Liver (tissue), 10 donors: ENCODE measurements at places on chromosomes 6 and 20.

DNA sequence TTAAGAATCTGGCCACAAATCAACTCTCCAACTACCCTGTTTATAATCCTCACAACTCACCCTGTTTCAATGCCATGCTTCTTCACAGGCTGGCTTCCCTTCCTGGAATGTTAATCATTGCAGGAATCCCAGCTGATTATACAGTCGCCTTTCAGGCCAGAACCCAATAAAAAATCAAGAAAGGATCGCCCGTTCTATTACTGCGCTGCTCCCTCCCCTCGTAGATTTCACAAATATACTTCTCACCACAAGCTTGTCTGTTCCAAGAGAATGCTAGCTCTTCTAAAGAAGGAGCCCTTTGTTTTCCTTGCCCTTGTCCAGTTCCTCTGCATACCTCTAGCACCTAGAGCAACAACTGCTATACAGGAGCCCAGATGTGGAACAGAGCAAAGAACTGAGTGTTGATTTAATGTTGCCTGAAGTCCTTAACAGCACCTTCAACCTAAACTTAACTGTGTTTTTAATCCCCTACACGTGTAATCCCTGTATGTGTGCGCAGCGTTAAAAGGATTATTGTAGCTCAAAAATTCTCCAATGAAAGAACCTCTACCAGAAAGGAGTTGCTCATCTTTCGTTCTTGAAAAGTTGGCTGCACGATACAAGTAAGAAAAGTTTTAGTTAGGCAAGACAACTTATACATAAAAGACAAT, 988 bp downstream of the ECHDC1 start:
- no peak for DNase-seq

DNA sequence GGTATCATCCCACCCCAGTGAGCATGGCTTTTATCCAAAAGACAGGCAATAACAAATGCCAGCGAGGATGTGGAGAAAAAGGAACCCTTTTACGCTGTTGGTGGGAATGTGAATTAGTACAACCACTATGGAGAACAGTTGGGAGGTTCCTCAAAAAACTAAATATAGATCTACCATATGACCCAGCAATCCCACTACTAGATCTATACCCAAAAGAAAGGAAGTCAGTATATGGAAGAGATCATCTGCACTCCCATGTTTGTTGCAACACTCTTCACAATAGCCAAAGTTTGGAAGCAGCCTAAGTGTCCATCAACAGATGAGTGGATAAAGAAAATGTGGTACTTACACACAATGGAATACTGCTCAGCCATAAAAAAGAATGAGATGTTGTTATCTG, 5.9 kb upstream of the KIAA1755 start:
- no peak for DNase-seq

GRCh38 chr20:36871640-36872570, 4.0 kb upstream of the TLDC2 start:
- no peak for DNase-seq

GRCh38 chr6:162653808-162654207, 73.8 kb downstream of the PRKN start:
- no peak for DNase-seq

- DNase-seq, result no peak
Measured at GRCh38 chr6:82702574-82702973, 339.0 kb downstream of the TPBG start.

DNA sequence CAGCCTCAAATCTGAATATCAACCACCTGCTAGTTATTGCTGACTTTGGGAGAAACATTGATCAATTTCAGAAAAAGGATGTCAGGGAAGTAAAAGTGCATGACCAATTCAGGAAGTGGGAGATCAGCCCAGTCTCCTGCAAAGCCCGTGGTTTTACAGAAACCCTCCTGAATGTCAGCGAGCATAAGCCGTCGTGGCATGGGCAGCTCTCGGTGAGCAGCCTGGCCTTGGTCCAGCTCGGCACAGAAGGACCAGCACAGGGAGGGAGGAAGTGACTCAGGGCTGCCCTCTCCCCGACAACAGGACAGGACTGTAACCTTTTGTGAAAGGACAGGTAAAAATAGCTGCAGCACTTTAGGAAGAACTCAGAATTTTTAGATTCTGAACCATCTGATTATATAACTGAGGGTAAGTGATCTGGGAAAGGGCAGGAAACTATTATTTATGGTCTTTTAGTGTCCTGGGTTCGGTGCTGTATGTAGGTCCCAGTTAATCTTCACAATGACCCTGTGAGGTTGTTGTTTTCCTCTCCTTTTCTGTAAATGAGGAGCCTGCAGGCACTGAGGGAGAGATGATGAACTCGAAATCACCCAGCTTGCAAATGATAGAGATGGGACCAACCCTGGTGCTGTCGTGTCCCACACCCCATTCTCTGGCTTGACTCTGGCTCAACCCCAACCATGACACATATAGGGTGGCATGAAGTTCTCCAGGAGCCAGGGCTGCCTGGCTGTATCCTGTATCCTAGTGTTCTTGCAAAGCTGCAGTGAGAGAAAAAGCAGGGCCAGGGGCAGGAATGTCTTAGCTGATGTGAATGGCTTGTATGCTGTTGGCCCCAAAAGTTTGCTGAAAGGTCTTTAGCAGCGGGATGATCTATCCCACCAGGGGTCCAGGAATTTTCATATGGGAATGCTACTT, 37.6 kb downstream of the NRN1 start:
- DNase-seq, result no peak

- no peak for DNase-seq
Measured at GRCh38 chr6:161273274-161273751, 548 bp downstream of the AGPAT4 start.
